ENCODE measurements at places on chromosomes 4 and X. TPM values are rescaled to one million over a fixed set of nuclear protein-coding genes. Genes with fewer than 3 reads are reported as not detected.

DNA sequence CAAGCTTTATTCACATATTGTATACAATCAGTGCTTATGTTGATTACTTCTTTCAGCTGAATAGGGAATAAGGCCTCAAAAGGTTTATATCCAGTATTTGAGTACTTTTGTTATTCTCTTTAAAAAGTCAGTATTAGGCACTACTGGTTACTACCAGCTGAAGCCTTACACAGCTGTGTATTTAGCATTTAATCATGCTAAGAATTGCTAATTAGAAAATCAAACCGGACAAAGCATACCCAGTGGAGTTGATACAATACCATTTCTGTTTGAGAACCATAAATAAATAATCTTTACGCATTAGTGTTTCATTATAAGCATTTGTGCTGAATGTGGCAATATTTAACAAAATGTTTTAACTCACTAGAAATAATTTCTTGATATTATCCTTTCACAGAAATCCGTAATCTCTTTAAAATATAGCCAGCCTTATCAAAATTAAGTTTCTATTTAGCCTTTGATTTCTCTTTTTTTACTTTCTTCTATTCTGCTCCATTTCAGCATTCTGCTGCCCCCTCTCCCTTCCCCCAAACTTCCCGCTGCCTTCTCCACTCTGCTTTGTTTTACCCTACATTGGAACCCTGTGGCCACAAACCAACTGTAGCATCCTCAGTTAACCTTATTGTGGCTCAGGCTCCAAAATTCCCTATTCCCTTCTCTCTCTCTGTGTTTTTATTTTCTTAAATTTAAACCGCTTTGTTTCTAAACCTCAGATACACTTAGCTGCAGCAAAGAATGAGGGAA, 37.8 kb downstream of the UGT8 start:
- H3K4me3 ChIP-seq, result no peak overlapping the region
- peaks cover 2% of the 10 kb centered on the region for H3K27me3 ChIP-seq
- H3K27ac ChIP-seq, result no peak overlapping the region

DNA sequence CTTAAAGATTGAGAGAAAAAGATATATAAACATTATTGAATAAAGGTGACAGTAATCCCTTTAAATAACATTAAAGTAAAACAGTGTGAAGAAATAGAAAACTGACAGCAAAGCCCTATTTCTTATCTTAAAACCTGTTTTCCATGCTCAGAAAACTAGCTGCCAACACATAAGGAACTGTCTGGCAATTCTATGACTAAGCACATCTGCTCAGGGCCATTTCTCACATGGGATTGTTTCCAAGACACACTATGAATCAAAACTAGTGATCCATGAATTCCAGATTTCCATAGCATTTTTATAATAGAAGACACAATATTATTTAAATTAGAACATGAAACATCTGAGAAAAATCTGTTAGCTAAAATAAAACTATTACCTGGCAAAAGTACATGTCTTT, 113.4 kb downstream of the SCLT1 start:
- H3K27me3 ChIP-seq, result no peaks in the 10 kb centered on the region
- no peak for DNase-seq
- H3K27ac ChIP-seq, result no peak overlapping the region

GRCh38 chr4:125590158-125590557, 275.4 kb downstream of the FAT4 start:
- no peaks in the 10 kb centered on the region for H3K27me3 ChIP-seq
- H3K4me1 ChIP-seq, result no peaks in the 10 kb centered on the region
- no peak overlapping the region for H3K4me3 ChIP-seq
- no peaks in the 10 kb centered on the region for H3K36me3 ChIP-seq
- H3K27ac ChIP-seq, result no peak overlapping the region

- H3K4me3 ChIP-seq, result no peak overlapping the region
- H3K27ac ChIP-seq, result no peak overlapping the region
- no peaks in the 10 kb centered on the region for H3K36me3 ChIP-seq
- DNase-seq, result no peak
These were observed 224.3 kb downstream of the MGST2 start for GRCh38 chr4:139889901-139890300.

DNA sequence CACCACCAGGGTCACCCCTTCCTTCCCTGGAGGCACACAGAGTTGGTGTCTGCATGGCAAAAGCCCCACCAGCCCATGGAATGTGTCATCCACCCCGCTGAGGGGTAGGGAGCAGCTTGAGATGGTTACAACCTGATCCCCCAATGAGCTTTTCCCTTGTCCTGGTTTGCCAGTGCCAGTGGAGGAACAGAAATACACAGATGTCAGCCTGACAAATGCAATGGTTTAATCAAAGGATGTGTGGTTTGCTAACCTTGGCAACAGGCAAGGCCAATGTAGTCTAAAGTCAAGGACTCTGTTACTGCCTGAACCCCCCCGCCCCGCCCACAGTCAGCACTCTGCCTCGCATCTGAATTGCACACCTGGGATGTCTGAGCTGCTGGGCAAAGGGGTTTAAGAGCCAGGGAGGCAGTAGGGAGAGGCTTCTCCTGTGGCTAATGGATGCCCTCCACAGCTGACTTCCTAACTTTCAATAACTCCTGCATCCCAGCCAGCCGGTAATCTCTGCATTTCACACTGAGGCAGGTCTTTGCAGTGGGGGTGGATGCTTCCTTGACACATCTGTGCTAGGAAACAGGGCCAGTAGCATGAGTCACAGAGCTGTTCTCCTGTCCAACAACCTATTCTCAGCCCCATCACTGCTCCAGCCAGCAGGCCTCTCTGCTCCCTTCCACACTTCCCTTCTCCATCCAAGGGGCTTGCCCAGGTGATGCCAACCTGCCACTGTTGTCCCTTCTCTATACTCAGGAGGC, 137.5 kb downstream of the AMMECR1 start:
- peaks cover 14% of the 10 kb centered on the region for H3K36me3 ChIP-seq
- no peak for DNase-seq
- H3K4me3 ChIP-seq, result no peak overlapping the region
- H3K4me1 ChIP-seq, result peaks cover 6% of the 10 kb centered on the region
- H3K27me3 ChIP-seq, result no peaks in the 10 kb centered on the region
- H3K27ac ChIP-seq, result no peak overlapping the region

- H3K27ac ChIP-seq, result no peak overlapping the region
- H3K36me3 ChIP-seq, result no peaks in the 10 kb centered on the region
- H3K27me3 ChIP-seq, result no peaks in the 10 kb centered on the region
- no peak for DNase-seq
- no peaks in the 10 kb centered on the region for H3K4me1 ChIP-seq
- no peak overlapping the region for H3K4me3 ChIP-seq
These were observed 18.7 kb upstream of the SPANXB1 start for GRCh38 chrX:140983730-140984129.

DNA sequence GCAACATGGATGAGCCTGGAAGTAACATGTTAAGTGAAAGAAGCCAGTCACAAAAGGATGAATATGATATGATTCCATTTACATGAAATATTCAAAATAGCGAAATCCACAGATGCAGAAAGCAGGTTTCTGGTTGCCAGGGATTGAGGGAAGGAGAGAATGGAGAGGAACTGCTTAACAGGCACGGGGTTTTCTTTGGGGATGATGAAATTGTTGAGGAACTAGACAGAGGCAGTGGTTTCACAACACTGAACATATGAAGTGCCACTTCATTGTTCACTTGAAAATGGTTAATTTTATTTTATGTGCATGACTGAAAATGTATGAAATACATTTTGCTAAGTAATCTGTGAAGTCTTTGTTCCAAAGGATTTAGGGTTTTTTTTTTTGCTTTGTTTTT, 182.5 kb upstream of the TBL1X start:
- H3K27me3 ChIP-seq, result no peaks in the 10 kb centered on the region
- H3K4me1 ChIP-seq, result peaks cover 47% of the 10 kb centered on the region
- H3K4me3 ChIP-seq, result no peak overlapping the region
- peak overlapping the region; percentile 44 for H3K27ac ChIP-seq
- DNase-seq, result no peak

DNA sequence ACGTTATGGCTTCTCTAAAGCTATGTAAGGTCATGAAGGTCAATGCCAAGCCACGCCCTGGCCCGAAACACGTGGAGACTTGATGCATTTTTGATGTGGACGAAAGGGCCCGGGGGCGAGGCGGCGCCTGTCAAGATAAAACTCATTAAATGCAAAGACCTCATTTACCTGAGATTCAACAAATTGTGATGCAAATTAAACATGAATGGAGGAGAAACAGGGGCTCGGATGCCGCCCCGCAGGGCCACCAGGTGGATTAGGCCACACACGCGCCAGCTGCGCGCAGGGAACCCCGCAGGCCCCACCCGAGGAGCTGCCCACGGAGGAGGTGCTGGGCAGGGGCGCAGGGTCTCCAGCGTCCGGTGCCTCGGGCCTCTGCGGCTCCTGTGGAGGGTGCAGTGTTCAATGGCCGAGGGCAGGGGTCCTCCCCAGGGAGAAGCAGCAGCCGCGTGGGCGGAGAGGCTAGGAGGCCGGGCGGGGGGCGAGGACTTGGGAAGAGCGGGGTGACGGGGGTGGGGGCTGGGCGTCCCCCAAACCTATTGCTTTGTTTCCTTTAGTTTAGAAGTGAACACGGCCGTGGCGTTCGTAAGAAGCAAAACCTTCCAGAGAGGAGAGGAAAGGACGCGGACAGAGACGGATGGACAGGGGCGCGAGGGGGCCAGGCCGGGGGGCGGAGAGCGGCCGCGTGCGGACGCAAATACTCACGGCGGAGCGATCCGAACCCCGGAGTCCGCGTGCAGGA, 40.4 kb downstream of the CPLX1 start:
- no peak overlapping the region for H3K27ac ChIP-seq
- DNase-seq, result no peak
- H3K27me3 ChIP-seq, result peaks cover 19% of the 10 kb centered on the region
- no peak overlapping the region for H3K4me3 ChIP-seq
- peaks cover 36% of the 10 kb centered on the region for H3K4me1 ChIP-seq

DNA sequence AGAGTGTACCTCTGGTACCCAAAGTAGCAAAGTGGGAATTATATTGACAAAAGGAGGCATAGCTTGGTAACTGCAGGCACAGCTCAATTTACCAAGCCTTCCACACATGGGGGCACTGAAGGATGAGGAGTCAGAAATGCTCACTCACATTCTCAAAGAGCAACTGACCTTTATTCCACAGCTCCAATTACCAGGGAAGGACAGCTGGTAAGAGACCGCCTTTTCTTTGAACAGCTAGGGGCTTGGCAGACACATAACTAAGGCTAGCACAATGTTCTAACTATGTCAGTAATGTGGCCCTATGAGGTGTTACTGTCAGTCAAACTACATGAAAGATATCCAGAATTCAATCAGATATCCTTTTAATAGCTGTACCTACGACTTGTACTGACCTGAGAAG, 20.5 kb upstream of the STS start:
- H3K4me3 ChIP-seq, result no peak overlapping the region
- H3K27ac ChIP-seq, result no peak overlapping the region
- no peak for DNase-seq
- H3K4me1 ChIP-seq, result peaks cover under 1% of the 10 kb centered on the region
- H3K27me3 ChIP-seq, result no peaks in the 10 kb centered on the region

DNA sequence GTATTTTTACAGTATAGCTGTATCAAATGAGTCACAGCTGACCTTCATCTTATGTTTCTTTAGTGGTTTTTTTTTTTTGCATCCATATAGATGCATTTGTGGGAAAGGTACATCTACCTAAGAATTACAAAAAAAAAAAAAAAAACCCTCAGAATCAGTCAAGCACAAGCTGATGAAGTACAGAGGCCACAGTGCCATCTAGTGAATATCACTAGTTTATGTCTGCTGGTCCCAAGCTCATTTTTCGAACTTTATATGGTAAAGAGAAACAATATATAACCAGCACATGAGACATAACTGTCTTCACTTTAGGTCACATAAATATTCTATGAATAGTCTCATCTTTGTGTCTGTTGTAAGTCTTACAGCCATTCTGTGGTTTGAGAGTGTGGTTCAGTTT, 220.1 kb downstream of the DLG3 start:
- DNase-seq, result no peak
- H3K27ac ChIP-seq, result no peak overlapping the region
- no peak overlapping the region for H3K4me3 ChIP-seq
- H3K4me1 ChIP-seq, result peaks cover 7% of the 10 kb centered on the region
- H3K27me3 ChIP-seq, result peaks cover 6% of the 10 kb centered on the region

DNA sequence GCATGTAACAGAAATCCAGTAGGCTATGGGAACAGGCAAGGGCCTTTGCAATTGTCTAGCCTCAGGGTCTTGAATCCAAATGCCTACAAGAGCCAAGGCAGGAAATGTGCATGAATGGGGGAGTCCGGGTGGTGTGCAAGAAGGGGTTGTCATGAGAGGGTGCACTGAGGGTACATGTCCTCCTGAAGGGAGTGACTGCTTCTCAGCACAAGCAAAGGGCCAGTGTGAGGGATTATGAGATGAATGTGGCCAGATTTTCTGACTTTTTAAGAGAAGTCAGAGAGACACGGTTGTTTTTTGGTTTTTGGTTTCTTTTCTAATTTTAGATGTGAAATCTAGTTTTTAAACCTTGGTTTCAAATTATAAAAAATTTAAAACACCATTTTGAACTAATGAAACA, 76.5 kb upstream of the LSM6 start:
- H3K4me3 ChIP-seq, result no peak overlapping the region
- DNase-seq, result no peak
- H3K4me1 ChIP-seq, result no peaks in the 10 kb centered on the region

DNA sequence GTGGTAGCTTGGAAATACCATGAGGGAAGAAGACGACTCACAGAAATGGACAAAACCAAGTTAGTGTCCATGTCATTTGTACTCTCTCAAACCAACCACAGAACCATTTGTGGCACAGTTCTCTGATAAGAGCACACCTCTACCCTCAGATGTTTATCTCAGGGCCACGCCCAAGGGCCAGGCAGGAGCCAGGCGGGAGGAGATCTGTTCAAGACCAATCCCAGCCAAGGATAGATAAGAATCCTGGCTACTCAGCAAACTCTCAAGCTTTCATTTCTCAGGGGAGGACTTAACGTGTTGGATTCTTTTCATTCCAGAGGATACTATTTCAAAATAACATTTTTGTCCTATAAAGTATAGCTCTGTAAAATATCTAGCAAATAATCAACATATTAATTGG, 95.0 kb downstream of the NYX start:
- H3K36me3 ChIP-seq, result peaks cover 19% of the 10 kb centered on the region
- no peak for DNase-seq
- H3K4me1 ChIP-seq, result peaks cover 7% of the 10 kb centered on the region
- no peaks in the 10 kb centered on the region for H3K27me3 ChIP-seq
- H3K4me3 ChIP-seq, result no peak overlapping the region

GRCh38 chrX:149286940-149287349, 218.2 kb downstream of the IDS start:
- no peak overlapping the region for H3K4me3 ChIP-seq
- H3K4me1 ChIP-seq, result peaks cover 2% of the 10 kb centered on the region
- peak; percentile 41 for DNase-seq

- no peak for DNase-seq
- H3K27me3 ChIP-seq, result peaks cover 66% of the 10 kb centered on the region
- H3K36me3 ChIP-seq, result peaks cover 16% of the 10 kb centered on the region
- H3K27ac ChIP-seq, result no peak overlapping the region
- H3K4me3 ChIP-seq, result no peak overlapping the region
These were observed 989 bp upstream of the PCDH10 start for GRCh38 chr4:133147921-133148689.

- H3K27ac ChIP-seq, result no peak overlapping the region
- no peaks in the 10 kb centered on the region for H3K36me3 ChIP-seq
- peaks cover 29% of the 10 kb centered on the region for H3K4me1 ChIP-seq
- DNase-seq, result peak; percentile 33
These were observed 152.0 kb upstream of the SLC4A4 start for GRCh38 chr4:71186566-71187403.

GRCh38 chr4:57157596-57158137, 47.5 kb upstream of the IGFBP7 start:
- no peak for DNase-seq
- H3K27ac ChIP-seq, result no peak overlapping the region
- H3K4me1 ChIP-seq, result no peaks in the 10 kb centered on the region
- no peaks in the 10 kb centered on the region for H3K36me3 ChIP-seq

Gene ETDB
- total RNA-seq, result not detected

Gene SORBS2
- not detected for total RNA-seq

Gene F9
- not detected for total RNA-seq

Gene ODAM
- not detected for total RNA-seq

Gene FHL1
- total RNA-seq, result 25.5 TPM

Gene UBA6
- total RNA-seq, result 117 TPM

Gene ASB9
- total RNA-seq, result 1.4 TPM

Gene NAA11
- not detected for total RNA-seq

All from activated CD4-positive, alpha-beta memory T cell treated with anti-CD3 and anti-CD28 coated beads, Interleukin-2, amount 10 ng/mL, durations not matched to agents 7 days and 5 days (primary cell).